ENCODE measurements at places on chromosomes 5 and 9.

DNA sequence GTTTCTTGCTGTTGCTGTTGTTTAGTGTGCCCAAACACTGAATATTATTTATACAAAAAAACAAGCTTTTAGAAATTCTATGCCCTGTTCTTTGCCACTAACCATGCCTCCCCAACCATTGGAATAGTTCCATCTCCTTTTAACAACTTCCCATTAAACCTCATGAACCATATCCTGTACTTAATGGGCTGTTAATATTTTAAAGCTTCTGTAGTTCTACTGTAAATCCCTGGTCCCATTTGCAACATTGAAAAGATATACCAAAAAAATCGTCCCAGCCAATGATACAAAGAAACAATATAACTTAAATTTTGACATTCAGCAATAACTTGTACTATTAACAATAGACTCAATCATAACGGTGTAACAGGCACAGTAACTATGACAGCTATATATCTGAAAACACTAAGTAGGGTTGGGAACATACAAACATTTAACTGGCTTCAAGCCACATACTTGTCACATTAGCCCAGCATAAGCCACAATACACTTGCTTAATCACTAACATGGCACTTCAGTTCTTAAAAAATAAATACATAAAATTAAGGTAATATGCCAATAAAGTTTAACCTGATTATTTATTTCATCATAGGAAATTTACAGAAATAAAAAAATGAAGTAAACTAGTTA is 86.1 kb downstream of the ADAMTS6 start:
- DNase-seq = no peak

DNA sequence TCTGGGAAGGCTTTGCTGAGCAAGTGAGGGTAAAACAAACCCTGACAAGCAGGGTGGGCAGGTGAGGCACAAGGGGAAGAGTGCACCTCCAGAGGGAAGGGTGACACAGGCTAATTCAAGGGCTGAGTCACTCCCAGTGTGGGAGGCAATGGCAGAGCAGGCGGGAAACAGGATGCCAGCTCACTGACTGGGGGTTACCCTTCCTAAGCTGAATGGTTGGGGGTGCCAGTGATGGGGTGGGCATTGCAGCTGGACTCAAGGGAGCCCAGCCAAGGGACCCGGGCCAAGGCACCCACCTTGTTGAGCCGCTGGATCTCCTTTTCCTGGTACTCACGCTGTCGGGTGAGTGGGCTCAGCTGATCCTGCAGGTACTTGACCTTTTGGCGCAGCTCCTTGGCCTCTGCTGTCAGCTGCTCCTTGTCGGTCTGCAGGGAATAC is 18.4 kb downstream of the GPX3 start:
- DNase-seq = no peak

- no peak for DNase-seq
Observed at GRCh38 chr5:11364531-11364930, 539.7 kb downstream of the CTNND2 start.

DNA sequence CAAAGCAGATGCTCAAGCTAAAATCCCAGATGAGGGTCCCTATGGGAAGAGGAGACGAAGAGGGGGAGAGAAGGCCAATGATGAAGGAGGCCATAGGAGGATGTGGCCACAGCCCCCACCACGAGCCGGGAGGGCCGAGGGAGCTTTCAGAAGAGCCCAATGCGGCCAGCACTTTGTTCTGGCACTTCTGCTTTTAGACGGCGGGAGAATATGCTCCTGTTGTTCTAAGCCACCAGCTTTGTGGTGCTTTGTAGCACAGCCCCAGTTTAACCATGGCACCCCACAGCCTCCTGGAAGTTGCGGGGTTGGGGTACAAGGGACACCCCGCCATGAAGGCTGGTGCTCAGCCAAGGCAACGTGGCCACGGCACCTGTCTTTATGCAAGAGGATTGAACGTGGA is 33.4 kb downstream of the LPCAT1 start:
- DNase-seq = no peak

- no peak for DNase-seq
Observed at GRCh38 chr9:108864446-108864845, 2.4 kb downstream of the ACTL7A start.

DNA sequence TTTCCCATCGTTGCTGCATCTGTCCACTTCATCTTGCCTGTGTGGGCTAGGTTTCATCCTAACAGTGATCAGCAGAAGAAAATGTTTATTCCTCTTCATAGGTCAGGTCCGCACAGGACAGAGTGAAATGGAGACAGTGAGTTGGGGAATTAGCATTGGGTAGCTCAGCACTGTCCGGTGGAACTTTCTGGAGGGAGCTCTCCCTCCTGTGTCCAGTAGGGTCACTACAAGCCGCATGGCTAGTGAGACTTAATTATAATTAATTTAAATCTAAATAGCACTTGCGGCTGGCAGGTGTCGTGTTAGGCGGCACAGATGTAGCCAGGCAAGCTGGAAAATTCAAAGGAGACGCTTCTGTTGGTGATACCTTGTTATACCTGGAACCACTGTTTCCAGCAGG is 48.4 kb downstream of the CFAP77 start:
- no peak for DNase-seq

- DNase-seq = no peak
Observed at GRCh38 chr9:23538067-23538402, 288.0 kb downstream of the ELAVL2 start.

- DNase-seq = peak; percentile 22
Observed at GRCh38 chr5:10600626-10601245, 36.9 kb downstream of the ANKRD33B start.

GRCh38 chr9:20312732-20313131 is 309.6 kb downstream of the MLLT3 start:
- no peak for DNase-seq

- no peak for DNase-seq
Observed at GRCh38 chr5:42691413-42691937, 65.1 kb upstream of the CCDC152 start.

GRCh38 chr5:1294835-1295649 is at the start of gene TERT:
Gene TERT, minus strand, starts transcription at chr5:1295068. Its CDS starts 79 bp downstream, at chr5:1294989.
- DNase-seq = peak; percentile 93

GRCh38 chr5:16265141-16265540 is 85.5 kb upstream of the MARCHF11 start:
- no peak for DNase-seq

- no peak for DNase-seq
Observed at GRCh38 chr5:129459777-129460671, at the start of gene ADAMTS19. Gene ADAMTS19, plus strand, starts transcription at chr5:129460298. Its CDS starts 94 bp downstream, at chr5:129460392.

DNA sequence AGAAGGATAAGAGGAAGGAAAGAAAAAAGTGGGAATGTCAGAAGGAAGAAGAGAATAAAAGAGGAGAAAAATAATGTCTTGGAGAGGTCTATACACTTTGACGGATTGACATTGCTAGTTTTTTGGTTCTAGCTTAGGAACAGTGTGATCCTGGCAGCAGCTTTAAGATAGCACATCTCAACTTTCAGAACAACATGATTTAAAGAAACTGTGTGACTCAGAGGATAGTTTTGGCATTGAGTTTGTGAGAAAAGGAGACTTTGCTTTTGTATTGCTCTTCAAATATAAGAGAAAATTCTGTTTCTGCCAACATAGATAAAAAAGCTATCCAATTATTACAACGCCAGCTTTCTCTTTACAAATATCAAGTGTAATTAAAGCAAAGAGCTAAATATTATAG is 260.7 kb upstream of the ARRDC3 start:
- DNase-seq = no peak

DNA sequence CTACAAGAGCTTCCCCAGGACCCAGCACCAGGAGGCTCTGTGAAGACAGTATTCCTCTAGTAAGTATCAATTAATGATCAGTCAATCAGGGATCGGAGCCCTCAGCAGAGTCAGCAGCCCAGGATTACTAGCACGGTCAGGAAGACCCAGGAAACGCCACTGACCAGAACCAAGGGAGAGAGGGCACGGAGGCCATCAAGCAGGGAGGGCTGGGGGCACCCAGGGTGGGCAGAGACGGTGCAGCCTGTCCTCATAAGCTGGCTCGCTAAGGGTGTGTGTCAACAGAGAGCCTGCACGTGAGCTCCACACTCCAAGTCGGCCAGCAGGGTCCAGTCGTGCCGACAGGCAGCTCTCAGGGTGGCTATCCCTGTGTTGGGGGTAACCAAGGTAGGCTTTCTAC is 29.0 kb downstream of the VAV2 start:
- DNase-seq = no peak

DNA sequence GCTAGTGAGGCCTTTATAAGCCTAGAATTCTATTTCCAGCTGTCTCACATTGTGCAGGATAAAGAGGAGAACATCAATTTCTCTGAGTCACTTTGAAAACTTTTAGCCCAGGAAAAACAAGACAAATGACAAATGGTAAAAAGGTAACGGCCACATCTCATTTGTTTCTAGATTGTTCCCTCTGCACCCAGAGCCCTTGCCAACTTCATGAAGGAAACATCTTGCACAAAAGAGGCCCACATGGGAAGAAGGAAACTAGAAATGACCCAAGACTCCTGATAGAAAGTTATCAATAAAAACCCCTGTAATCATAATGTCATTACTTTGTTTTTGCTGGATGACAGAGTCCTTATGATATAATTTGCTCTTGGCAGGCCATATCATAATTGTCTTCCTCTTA is 5.3 kb downstream of the DPYSL3 start:
- DNase-seq = no peak

DNA sequence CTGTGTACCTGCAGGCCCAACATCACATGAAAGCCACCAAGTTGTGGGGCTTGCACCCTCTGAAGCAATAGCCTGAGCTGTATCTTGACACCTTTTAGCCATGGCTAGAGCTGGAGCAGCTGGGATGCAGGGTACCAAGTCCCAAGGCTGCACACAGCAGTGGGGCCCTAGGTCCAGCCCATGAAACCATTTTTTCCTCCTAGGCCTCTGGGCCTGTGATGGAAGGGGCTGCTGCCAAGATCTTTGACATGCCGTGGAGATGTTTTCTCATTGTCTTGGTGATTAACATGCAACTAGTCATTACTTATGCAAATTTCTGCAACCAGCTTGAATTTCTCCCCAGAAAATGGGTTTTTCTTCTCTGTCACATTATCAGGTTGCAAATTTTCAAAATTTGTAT is 387.2 kb upstream of the RIOK2 start:
- no peak for DNase-seq

GRCh38 chr5:123350742-123351141 is 72.5 kb downstream of the CEP120 start:
- no peak for DNase-seq

GRCh38 chr9:99820685-99821395 is 845 bp upstream of the NR4A3 start:
- DNase-seq = peak; percentile 38

DNA sequence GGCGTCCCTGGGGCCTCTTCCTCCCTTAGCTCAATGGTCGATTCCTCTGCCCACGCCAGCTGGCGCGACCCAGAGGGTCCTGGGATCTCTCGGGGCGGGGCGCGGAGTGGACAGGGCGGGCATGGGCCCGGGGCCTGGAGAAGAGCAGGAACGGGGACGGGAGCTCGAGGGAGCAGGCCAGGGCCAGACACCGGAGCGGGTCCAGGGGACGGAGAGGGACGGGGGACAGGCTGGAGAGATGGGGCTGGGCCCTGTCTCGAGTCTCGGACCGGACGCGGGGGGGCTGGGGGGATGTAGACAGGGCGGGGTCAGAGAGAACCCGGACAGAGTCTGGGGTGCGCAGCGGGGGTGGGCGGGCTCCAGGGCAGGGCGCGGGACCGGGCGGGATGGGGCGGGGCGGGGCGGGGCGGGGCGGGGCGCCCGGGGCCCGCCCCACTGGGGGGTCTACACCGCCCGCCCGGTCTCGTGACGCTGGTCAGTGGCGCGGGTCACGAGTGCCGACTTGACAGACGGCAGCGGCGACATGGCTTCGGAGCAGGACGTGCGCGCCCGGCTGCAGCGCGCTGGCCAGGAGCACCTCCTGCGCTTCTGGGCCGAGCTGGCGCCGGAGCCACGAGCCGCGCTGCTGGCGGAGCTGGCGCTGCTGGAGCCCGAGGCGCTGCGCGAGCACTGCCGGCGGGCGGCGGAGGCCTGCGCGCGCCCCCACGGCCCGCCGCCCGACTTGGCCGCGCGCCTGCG is at the start of gene UAP1L1:
Gene UAP1L1 (plus strand): TSS at position 508 of the 738 bp plus-strand sequence. CDS start 16 bp downstream, at position 524.
- peak; percentile 61 for DNase-seq

GRCh38 chr9:131579789-131580211 is 34.5 kb downstream of the PRRT1B start:
- no peak for DNase-seq

GRCh38 chr5:136998854-136999357 is 500.2 kb downstream of the SPOCK1 start:
- no peak for DNase-seq

- no peak for DNase-seq
Observed at GRCh38 chr5:10195301-10195700, 54.4 kb downstream of the ATPSCKMT start.

DNA sequence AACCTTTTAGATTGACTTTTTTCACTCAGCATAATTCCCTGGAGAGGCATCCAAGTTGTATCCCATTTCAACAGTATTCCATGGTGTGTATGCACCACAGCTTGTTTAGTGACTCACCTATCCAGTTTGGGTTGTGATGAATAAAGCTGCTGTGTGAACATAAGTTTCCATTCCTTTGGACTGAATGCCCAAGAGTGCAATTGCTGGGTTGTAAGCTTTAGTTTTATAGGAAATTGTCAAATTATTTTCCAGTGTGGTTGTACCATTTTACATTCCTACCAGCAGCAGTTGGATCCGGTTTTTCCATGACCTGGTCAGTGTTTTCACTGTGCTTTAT is 60.9 kb upstream of the TMED7 start:
- DNase-seq = no peak

- DNase-seq = no peak
Observed at GRCh38 chr5:150105928-150106615, 19.7 kb upstream of the CSF1R start.

DNA sequence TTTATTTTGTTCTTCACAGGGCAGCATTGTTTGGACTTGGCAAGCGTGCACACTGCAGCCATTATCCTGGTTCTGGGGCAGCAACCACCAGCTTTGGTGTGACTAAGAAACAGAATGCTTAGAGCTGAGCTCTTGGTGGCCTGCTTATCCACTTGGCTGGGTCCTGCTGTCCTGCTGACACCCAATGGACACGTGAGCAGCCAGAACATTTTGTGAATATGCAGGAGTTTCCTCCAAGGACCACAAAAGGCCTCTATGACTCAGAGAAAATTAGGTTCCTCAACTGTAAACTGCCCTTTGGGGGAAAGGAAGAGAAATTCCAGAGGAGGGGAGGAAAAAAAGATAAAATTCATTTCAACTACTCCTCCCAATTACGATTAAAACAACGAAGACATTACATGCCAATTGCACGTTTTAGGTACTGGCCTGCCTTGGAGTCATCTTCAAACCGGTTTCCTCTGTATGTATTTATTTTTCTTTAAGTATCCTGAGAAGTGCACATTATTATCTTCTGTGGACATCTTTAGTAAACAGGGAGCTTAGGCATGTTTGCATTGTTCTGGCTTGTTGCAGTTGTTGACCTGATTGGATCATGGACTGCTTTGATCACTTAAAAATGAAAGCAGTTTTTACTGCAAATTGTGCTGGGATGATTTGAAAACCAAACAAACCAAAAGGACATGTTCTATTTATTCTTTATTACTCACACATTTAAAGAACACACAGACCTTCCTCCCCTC is 82.3 kb upstream of the TLE4 start:
- no peak for DNase-seq

GRCh38 chr5:535846-536698 is 11.8 kb upstream of the SLC9A3 start:
- no peak for DNase-seq

All from CD4-positive, alpha-beta T cell treated with Interleukin-6 for 4 hours (primary cell).